ENCODE measurements at places on chromosomes 6 and 20. TPM values are rescaled to one million over a fixed set of nuclear protein-coding genes. Genes with fewer than 3 reads are reported as not detected.

GRCh38 chr6:42932412-42932811 is 3.1 kb downstream of the CNPY3 start:
- DNase-seq = no peak

DNA sequence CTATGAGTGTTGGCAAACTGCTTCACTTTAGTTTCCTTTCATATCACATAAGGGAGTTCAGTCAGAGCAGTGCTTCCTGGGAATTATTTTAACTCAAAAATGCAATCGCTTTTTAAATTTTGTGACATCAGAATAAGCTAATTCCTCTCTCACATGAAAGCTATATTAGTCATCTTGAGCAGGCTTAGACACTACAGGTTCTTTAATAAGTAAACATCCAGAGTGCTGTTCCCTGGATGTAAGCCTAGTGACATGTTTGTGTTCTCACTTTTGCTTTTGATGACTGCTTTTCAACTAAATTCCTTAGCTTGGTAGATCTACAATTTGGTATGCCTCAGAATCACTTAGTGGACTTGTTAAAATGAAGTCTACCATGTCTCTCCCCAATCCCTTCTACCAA is 252.7 kb upstream of the POU3F2 start:
- no peak for DNase-seq

- no peak for DNase-seq
These were observed 64.5 kb upstream of the TASP1 start for GRCh38 chr20:13703265-13703664.

DNA sequence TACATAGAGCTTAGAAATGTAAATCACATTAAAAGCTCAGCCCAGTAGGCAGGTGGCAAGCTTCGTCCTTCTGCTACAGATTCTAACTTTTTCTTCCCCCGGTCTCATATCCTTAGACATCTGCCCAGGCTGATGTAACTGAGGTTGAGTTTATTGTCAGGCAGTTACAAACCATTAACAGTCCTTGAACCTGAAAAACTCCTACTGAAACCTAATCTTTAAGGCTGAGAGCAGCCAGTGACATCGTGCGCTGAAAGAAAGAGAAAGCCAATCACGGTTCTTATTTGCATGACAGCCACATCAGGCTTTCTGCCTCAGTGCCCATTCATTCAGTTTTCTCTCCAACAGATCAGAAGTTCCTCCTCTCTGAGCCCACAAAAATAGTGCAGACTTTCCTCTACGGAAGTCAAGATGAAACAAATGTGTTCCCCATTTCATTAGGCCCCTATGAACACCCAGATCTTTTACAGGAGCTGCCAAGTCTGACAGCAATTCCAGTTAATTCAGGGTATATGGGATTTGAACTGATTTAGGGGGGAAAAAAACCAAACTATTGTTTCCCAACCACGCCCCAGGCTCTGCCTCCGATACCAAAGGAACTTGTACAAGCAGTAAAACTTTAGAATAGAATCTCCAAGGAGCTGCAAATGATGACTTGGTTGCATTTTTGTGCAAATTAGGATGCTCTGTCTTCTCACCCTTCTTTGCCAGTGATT is at the start of gene NHSL1:
Gene NHSL1 (minus strand): TSS at position 192 of the 716 bp plus-strand sequence. CDS start 204 bp downstream, outside the sequence.
- DNase-seq = no peak

DNA sequence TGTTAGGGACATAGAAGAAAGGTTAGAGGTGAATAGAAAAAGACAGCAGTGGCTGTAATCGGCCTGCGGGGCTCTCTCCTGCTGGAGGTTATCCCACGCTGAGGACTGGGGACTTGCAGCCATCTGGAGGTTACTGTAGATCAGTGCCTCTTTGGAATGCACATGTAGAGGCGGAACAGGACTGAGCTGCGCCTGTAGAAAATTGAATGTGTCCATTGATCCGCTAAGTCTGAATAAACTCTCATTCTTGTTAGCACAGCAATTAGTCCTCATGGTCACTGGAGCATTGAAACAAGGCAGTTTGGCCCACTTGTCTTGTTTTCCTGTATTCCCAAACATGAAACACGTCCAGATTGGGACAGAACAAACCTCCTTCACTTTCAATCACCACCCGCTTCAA is 46.3 kb upstream of the F13A1 start:
- DNase-seq = no peak

DNA sequence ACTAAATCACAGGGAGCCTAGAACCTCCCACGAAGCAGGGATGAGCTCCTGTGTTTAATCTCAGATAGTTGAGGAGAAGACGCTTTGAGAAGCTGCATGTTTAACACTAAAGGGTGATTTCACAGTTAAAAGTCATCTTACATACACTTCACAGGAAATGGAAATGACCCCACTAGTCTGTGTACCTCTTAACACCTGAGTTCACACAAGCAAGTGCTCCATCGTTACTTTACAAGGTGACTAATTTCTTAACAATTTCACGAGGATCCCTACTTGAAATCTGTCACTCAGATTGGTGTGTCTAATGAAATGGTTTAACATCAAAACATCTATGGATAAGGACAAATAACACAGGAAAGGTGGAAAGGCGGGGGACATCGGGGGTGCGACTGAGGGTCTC is 93.8 kb upstream of the RPS6KA2 start:
- no peak for DNase-seq

- DNase-seq = no peak
These were observed 15.0 kb downstream of the ADGRF5 start for GRCh38 chr6:46906776-46907175.

GRCh38 chr6:20879526-20879925 is 345.3 kb downstream of the CDKAL1 start:
- no peak for DNase-seq

DNA sequence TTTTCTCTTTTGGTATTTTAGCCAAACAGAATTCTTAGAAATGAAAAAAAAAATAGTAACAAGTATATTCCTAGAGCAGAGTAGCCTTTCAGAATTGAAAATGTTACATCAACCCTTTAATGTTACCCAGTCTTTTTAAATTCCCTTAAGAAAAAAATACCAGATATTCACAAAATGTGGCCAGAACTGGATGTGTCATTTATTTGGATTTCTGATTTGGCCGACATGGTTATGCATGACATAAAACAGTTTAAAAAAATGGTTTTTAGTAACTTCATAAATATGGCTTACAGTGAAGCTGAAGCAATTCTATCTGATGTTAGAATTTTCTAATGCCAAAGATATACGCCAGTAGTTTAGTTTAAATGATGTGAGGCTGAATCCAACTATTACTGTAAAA is 112.0 kb downstream of the ATXN1 start:
- DNase-seq = no peak

GRCh38 chr6:52356017-52356416 is 5.9 kb upstream of the PAQR8 start:
- no peak for DNase-seq

MAFB gene
- not detected for total RNA-seq

HLA-DQB1 gene
- 17.5 TPM for total RNA-seq

All from activated naive CD8-positive, alpha-beta T cell treated with anti-CD3 and anti-CD28 coated beads for 36 hours (primary cell).